ENCODE measurements at places on chromosomes 16 and 17.
A peak's percentile ranks its signal among the peaks of the same experiment; 100 is the strongest.

DNA sequence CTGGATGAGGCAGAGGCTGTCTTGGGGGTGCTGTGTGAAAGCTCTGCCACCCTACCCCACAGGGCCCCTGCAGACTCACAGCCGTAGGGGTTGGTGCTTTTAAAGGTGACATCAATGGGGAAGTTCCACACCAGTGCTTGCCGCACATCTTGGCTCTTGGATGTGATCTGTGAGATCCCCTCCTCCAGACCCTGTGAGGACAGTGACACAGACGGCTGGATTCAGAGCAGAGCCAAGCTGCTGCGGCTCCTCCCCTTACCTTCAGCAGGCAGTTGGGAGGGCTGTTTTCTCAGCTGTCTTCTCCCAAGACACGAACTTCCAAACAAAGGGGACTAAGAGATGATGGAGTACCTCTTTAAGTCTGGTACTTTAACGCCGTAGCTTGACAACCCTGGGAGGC is 4.8 kb downstream of the B9D1 start:
- no peak for DNase-seq

DNA sequence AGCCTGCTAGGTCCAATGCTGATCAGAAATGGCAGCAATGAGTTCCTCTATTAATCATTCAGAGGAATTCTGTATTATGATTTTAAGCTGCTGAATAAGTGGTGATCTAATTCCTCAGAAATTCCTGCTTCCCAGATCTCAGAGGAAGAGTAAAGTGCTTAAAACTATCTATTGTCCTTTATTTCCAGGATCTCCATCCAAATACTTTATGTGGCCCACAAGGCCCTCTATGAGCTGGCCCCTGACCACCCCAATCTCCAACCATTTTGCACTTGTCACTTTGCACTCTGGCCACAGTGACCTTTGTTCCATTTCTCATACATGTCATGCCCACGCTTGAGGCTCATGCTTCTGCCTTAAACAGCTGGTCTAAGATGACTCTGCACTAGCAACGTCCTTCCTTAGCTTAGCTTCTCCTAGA is 93.7 kb downstream of the CA10 start:
- DNase-seq = no peak

GRCh38 chr17:77602883-77603640 is 355.4 kb upstream of the TNRC6C start:
- DNase-seq = no peak

GRCh38 chr17:17815062-17815406 is 21.8 kb downstream of the SREBF1 start:
- no peak for DNase-seq

DNA sequence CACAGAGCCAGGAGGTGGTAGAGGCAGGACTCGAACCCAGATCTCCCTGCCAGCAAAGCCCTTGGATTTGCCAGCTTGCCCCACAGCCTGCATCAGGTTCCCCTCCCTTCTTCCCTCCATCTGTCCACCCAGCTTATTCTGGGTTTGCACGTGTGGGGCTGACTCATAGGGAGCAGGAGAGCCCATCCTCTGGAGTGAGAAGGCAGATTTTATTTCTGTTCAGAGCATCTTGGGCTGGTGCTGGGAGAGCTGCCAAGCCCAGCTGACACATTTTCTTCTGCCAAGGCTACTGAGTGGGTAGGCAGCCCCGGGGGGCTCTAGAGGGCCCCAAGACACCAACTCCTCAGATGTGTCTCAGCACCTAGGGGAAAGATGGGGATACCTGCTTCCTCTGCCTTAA is 106.3 kb upstream of the CRHR1 start:
- no peak for DNase-seq

DNA sequence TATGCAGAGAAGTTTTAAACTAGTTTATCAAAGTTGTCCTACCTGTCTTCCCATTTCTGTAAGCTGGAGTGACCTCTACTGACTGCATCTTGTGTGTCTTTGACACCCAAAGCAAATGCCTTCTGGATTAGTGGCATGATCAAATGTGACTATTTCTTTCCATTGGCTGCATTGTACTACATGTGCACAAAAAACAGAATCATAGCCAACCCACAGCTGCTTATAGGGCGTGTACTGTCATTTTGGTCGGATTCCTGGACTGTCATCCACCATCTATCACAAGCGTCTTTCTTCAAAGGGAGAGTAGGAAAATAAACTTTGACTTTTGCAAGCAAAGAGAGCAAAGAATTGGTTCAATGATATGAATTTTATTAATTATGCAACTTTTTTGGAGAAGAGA is 310.6 kb downstream of the MAP2K6 start:
- DNase-seq = no peak

- no peak for DNase-seq
These were observed 52.7 kb downstream of the TMEM235 start for GRCh38 chr17:78284146-78284545.

GRCh38 chr17:48555258-48556228 is 10.6 kb upstream of the HOXB2 start:
- DNase-seq = peak; percentile 99

DNA sequence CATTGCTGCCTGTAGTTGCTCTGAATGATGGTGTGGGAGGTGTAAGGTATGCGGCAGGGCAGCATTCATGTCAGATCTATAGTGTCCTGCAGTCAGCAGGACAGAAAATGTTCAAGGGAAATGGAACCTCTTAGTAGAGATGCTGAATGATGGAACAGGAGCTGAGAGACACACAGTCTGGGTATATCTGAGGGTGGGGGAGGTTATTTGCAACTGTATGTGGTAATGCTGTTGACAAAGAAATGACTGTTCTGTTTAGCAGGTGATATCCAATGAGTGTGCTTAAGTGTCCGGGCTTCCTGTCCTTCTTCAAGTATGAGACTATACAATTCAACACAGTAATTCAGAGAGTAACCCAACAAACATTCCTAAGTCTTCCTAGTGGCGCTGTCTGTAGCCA is 46.6 kb downstream of the STH start:
- DNase-seq = peak; percentile 15

- DNase-seq = no peak
These were observed 29.1 kb upstream of the PHOSPHO1 start for GRCh38 chr17:49259663-49260010.

GRCh38 chr17:3821101-3821500 is 20.1 kb upstream of the ITGAE start:
- no peak for DNase-seq

DNA sequence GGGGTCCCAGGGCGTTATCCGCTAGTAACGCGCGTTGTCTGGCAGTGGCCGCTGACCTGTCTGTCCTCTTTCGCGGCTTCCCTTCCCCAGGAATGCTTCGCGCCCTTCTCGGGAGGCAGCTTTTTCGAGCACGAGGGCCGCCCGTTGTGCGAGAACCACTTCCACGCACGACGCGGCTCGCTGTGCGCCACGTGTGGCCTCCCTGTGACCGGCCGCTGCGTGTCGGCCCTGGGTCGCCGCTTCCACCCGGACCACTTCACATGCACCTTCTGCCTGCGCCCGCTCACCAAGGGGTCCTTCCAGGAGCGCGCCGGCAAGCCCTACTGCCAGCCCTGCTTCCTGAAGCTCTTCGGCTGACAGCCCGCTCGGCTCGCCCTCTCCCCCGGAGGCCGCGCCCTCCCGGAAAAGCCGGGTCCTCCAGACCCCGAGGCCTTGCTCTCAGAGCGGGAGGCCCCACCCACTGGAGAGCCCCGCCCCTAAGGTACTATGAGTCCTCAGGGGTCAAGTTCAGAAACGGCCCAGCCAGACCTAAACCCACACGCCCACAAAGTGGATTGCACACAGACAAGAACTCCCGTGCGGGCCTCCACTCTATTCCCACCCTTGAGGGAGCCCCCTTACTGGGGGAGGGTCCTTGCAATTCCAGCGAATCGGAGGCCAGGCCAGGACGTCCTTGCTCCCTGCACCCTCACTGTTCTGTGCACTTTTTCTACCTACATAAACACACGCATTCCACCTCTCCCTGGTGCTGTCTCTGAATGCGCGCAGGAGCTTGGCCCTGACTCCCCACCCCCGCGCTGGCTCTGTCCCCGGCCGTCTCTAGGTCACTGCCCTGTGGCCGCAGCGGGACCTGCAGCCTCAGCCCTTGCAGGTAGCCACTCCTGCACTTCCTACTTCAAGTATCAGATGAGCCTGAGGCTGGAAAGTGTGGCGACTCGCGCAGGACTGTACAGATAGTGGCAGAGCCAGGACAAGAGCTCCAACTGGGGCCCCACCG is 5.4 kb upstream of the SLC5A2 start:
- DNase-seq = no peak

- no peak for DNase-seq
These were observed 11.3 kb downstream of the UTS2R start for GRCh38 chr17:82382933-82383255.

- no peak for DNase-seq
These were observed 80.1 kb upstream of the GNG13 start for GRCh38 chr16:880471-881171.

GRCh38 chr17:48745381-48746275 is 17.1 kb upstream of the HOXB13 start:
- no peak for DNase-seq

- DNase-seq = peak; percentile 31
These were observed 188.7 kb downstream of the HS3ST3A1 start for GRCh38 chr17:13413001-13413400.

DNA sequence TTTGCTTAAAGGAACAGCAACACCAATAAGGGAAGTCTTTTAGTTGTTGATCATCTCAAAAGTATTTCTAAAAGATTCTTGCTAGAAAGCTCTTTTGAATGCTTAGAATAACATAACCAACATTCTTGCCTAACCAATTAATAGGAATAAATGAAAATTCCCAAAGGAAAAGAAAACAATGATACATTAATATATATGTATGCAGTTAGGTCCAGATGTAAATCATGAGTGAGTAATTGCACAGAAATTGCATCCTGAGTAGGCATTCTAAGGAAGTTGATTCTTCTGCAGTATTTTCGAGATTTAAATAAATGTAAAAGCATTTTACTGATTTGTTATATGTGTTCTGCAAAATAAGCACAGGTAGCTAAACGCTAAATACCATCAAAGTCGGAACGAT is 22.1 kb downstream of the COX10 start:
- peak; percentile 61 for DNase-seq

DNA sequence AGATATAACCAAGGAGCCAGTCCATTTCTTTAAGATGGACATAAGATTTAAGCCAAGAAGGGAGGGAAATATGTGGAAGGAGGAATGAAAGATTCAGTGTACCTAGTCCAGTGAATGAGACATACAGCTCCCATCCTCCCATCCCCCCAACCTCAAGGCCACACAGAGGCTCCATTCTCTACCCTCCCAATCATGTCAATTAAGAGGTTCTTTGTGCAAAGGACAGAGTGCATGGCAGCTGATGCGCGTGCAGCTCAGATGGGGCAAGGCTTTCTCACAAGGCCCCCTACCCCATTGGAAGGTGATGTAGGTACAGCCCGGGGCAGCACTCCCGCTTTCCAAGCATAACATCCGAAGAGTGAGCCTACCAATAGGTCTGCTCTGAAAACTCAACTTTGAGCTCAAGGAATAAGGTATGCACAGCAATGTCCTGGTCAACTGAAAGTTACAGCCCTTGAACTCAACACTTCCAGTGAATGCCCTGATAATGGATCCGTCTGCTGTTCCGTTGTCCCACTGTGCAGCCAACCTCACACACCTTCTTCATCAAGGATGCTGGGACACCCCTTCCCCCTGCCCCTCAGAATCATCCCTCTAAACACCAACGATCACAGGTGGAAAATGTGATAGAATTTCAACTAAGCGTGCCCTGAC is 458.1 kb downstream of the SOX9 start:
- DNase-seq = no peak

DNA sequence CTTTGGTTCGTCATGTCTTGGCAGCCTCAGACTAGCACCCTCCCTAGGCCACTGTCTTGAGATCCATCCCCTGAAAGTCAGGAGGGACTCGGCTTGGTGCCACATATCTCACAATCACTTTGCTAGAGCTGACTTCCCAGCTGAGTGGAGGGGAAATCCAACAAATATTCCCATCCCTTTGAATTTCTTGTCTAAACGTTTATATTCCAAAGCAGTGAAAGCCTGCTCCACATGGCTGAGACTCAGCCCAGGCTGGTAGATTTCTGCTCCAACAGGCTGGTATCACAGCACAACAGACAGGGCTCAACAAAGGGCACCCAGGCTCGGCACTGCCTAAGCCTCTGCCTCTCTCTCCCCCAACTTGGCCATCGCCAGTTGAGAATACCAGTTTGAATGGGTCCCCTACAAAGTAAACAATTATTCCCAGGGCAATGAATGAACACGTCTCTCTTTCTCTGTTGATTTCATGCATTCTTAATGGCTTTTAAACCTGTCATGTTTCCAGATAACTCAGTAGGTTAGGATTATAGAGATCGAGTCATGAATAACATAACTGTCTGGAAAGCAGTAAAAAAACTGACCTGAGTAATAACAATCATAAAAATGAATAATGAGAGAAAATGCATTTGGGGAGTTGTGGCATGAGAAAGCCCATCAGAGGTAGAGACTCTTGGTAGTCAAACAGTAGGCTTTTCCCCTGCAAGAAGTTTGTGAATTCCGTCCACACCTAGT is 1.0 kb downstream of the KRT13 start:
- no peak for DNase-seq
